ENCODE measurements at places on chromosomes 6 and 20.
A peak's percentile ranks its signal among the peaks of the same experiment; 100 is the strongest.

GRCh38 chr6:109456111-109456583, 575 bp upstream of the MICAL1 start:
- no peak for DNase-seq

DNA sequence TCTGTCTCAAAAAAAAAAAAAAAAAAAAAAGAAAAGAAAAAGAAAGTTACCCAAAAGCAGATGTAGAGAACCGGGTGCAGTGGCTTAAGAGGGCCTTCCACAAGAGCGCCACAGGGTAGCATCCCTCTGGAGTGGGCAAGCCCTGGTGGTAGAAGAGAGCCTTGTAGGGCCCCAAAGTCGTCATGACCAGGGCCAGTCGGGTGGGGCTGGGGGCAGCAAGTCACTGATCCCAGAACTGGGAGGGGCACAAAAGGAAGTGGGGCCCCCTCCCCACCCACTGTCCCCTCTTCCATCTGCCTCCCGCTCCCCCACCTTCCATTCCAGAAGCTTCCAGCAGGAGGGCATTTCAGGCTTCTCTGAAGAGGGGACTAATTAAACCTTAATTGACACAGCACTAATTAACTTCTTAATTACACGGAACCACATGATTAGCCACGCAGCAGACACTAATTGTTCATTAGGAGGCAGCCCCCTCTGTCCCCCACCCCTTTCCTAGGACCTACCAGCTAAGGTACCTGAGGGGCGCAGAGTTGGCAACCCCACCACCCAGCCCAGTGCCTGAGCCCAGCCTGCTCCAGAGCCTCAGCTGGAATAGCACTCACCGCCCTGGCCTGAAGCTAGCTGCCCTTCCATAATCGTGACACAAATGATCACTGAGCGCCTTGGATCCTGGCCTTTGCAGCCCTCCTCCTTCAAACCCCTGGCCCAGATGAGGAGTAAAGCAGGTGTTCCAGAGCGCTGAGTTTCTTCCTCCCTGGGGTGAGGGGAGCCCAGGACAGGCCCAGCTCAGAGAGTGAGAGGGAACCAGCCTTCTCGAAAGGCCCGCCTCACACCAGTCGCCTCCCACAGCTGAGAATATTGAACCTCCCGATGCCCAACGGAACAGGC, 34.8 kb downstream of the MDFI start:
- DNase-seq: peak; percentile 13

DNA sequence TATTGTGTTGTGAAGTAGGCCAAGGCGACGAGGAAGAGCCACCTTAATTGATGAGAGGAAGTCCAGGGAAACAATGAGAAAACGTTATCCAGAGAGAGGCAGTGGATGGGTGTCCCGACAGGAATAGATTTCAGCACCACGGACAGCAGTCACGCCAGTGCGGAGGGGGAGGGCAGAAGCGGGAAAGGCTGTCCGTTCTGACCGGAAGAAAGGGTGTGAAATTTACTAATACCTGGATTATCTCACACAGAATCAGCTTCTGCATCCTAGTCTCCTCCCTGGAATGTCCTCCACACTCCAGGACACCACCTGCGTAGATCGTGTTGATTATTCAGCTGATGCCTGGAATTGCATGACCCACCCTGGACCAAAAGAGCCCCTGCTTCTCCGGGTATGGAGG, 7.4 kb upstream of the BPIFA3 start:
- peak; percentile 81 for DNase-seq

DNA sequence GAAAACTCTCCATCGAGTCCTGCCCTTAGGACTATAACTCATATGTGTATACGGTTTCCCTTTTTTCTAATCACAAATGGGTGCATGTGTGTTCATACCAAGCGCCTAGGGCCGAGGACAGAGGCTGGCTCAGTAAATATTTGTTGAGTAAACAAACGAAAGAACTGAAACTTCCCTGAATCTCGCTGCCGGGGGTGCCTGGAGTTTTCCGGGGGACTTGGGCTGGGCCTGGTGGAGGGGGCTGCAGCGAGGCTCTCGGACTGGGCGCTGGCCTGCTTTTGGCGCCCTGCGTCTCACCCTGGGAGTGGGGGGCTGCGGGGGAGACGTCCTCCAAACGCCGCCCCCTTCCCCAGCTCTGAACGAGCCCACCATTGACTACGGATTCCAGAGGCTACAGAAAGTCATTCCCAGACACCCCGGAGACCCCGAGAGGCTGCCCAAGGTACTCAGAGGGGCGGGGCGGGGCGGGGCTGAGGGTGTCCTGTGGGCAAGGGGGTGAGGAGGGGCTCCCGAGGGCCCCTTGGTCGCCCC, 49.0 kb downstream of the CPXM1 start:
- DNase-seq: no peak

- no peak for DNase-seq
Measured at GRCh38 chr6:112176175-112176574, 78.2 kb downstream of the LAMA4 start.

DNA sequence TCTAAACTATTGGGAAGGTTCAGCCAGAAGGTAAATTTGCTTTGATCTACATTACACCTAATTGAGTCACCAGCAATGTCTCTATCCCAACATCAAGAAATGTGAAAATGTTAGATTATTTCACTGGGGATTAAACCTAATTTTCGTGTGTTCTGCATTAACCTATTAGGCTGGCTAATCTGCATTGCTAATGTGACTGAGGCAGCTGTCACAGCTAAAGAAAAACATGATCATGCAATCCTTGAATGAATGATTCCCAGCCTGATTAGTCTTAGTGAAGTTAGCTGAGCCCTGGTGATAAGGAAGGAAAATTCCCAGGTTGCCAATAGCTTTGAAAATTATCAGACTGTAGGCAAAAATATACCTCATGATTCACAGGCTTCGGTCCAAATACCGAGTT, 135.3 kb downstream of the LINC00237 start:
- DNase-seq: no peak

GRCh38 chr20:10448270-10449156, 13.4 kb downstream of the SLX4IP start:
- DNase-seq: no peak

- DNase-seq: no peak
Measured at GRCh38 chr6:118980063-118980462, 45.1 kb upstream of the MCM9 start.

DNA sequence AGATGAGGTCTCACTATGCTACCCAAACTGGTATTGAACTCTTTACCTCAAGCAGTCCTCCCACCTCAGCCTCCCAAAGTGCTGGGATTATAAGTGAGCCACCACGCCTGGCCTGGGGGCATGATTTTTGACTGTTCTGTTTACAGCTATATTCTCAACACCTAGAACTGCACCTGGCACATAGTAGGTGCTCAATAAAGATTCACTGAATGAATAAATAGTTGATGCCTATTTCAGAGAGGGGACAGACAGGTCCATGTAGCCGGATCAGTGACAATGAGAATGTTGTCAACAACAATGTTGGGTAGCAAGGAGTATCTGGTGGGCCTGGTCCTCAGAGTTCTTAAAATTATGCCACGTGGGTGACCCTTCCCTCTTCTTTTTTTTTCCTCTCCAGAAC, 8.9 kb downstream of the TRAF3IP2 start:
- DNase-seq: no peak

DNA sequence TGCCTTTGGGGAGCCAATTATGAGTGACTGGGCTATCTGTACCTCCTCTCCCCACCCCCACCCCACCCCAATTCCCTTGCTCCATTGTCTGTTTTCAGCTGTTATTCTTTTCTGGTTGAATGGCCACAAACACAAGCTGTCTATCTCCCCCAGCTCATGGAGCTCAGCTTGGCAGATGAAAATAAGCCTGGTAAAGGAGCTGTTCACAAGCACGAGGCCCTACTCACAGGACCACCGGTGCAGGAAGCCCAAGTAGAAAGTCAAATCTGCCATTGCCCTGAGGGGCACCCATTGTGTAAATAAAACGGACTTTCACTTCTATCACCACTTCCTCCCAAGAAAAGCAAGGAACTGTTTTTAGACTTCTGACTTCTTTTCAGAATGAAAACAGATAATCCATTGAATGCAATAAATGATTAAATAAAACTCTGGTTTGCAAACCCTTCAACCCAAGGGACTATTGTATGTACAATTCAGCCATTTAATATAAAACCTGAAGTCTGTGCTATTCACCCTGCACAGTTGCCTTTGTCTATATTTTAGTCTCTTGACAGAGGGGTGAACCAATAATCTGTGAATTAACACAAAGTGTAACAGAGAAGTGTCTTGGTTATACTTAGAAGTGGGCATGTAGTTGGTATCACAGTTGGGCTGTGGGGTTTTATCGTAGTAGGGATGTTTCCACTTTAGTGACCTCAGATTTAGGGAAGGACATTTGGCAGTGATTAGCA, 27.7 kb downstream of the RIPOR2 start:
- DNase-seq: no peak

GRCh38 chr6:26380256-26380655, 2.7 kb upstream of the BTN2A2 start:
- no peak for DNase-seq

GRCh38 chr6:45946352-45946751, 69.3 kb downstream of the CLIC5 start:
- peak; percentile 67 for DNase-seq

DNA sequence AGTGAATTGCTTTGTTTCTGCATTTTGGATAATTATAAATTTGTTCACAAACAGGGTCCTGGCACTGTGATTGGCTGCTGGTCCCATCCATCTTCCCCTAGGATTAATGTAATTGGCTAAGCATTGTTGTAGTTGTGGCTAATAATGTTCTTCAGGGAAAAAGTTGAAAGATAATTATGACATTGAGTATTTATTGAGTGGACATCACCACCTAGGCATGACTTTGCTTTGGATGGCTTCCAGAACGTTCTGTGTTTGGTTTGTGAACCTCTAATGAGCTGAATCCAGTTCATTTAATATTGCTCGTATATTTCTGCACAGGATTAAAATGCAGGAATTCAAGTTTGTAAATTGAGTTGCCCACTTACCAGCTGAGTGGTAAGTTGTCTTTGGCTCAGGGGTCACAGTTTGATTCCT, 55.1 kb downstream of the ARID1B start:
- no peak for DNase-seq

GRCh38 chr6:54404791-54405190, 96.5 kb downstream of the TINAG start:
- DNase-seq: no peak

DNA sequence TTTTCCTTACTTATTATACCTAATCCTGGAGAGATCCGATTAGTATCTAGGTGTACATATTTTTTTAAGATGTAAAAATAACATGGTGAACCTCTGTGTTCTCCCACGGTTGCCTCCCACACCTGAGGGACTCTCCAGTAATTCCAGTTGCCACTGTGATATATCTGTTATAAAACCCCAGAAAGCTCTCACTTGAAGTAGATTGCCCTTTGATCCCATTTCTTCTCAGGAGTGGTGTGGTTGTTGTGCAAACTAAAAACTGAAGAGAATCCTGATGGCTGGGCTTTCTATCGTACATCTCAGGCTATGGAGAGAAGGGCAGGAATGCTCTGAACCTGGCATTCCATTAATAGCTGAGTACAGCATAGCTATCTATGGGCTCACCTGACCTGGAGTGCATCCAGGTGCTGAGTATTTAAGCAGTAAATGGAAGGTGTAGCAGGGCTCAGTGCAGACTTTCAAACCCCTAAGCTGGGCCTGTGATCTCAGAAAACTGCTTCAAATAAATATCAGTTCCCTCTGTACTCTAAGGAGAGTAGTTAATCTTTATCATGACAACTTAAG, 41.0 kb downstream of the VGLL2 start:
- DNase-seq: no peak

GRCh38 chr20:62362590-62362940, 4.5 kb downstream of the LAMA5 start:
- no peak for DNase-seq

DNA sequence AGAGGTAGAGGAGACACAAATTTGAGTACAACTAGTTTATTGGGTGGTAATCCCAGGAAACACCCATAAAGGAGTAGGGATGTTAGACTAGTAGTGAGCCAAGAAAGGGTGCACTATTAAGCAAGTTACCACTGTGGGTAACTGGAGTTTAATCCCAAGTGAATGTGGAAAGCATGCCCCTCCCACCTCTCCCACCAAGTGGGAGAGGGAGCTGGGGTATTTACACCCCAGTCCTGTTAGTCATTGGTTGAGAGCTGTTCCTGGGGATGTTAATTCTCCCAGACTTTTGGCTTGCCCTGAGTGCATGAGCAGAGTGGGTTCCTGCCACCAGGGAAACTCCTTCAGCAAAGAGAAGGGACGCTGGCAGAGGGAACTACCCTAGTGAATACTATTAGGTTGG, 49.2 kb upstream of the ZFP64 start:
- no peak for DNase-seq

GRCh38 chr6:156919370-156919769, 142.2 kb downstream of the ARID1B start:
- DNase-seq: no peak

GRCh38 chr6:11236076-11236750, 3.7 kb upstream of the NEDD9 start:
- no peak for DNase-seq

DNA sequence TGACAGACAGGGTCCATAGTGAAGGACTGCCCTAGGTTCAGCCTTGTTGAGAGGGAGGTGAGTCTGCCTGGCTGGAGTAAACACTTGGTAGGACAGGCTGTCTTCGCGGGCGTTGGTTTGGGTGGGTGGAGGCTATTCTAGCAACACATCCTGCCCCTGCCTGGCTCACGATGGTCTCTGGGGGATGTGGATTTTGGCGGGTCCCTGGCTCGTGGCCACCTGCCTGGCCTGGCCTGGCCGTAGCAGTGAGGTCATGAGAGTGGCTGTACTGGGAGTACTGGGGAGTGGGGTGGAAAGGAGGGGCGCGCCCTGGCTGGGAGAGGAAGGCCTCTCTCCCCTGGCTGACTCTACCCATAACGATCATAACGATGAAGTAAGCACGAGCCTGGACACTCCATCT, 30.2 kb upstream of the MRPS18A start:
- DNase-seq: peak; percentile 63

DNA sequence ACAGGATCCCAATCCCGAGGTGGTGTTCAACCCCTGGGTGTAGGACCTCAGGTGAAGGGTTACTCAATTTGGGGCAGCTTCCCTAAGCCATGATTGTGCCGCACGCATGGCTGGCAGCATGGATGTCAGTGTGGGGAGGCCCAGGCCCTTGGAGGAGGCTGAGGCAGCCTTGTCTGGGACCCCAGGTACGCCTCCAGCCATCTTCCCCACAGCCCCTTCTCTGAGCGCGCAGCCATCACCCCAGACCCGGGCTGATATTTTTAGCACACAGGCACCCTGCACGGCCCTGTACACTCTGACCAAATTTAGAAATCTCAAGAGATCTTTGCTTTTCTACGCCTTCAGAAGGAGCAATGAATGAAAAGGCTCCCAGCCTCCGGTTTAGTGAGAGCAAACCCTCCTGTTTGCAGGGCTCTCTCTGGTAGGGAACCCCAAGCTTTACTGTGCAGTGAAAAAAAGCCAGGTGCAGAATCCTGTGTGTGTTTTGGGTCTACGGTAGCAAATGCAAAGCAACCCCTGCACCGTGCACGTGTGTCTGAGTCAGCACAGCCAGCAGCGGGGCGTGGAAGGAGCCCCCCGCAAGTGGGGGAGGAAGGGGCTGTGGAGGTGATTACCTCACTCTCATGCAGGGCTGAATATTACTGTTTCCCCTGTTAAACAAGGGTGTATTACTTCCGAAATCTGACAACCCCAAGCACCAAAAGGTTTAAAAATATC, 44.3 kb downstream of the CTCFL start:
- no peak for DNase-seq

- DNase-seq: no peak
Measured at GRCh38 chr6:3410385-3411360, 46.2 kb downstream of the SLC22A23 start.

- no peak for DNase-seq
Measured at GRCh38 chr6:170522565-170523183, 30.4 kb downstream of the PSMB1 start.

GRCh38 chr6:86959656-86960055, 22.3 kb downstream of the HTR1E start:
- no peak for DNase-seq

Measured in right hindlimb (tissue), 1 donor.